ENCODE measurements at places on chromosomes 3 and 15.
A peak's percentile ranks its signal among the peaks of the same experiment; 100 is the strongest.

GRCh38 chr3:38059591-38059990 lies 20.6 kb downstream of the DLEC1 start:
- no peak for DNase-seq

- no peak for DNase-seq
These were observed 87.3 kb upstream of the ROPN1 start for GRCh38 chr3:124078953-124079911.

DNA sequence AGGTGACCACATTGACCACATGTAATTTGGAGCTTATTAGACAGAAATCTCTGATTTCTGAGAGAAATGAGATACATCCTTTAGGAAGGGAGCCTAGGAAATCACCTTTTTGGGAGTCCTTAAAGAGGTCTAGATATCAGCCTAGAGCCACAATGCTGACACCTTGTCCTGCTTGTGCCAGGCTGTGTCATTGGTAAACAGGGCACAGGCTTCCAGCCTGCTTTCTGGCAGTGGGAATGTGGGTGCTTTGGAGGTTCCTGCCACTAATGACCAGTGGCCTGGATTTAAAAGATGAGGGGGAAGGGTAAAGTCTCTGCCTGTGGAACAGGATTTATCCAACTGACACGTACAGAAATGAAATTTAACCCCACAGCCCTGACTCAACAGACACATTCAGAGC lies 169.8 kb upstream of the KBTBD8 start:
- no peak for DNase-seq

- DNase-seq: no peak
These were observed 13.1 kb downstream of the MME start for GRCh38 chr3:155093261-155093660.

DNA sequence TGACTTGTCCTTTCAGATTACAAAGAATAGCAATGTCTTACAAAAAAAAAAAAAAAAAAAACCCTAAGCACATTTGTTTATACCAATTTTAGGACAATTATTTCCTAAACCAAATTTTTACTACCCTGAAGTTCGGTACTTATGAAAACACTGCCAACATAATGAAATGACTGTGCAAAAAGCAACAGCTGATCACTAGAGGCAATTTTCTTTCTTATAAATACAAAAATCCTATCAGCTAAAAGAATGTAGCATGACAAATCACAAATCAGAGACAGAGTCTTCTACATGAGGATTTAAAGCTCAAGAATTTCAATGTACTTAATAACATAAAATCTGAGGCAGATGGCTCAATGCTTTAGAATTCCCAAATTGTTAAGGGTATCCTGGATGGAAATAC lies 191.8 kb downstream of the MAGI1 start:
- no peak for DNase-seq

- DNase-seq: no peak
These were observed 17.4 kb upstream of the RTP2 start for GRCh38 chr3:187719628-187720336.

- DNase-seq: no peak
These were observed 18.6 kb downstream of the NEK4 start for GRCh38 chr3:52752045-52752660.

GRCh38 chr3:131329774-131330173 lies 51.8 kb upstream of the NUDT16 start:
- no peak for DNase-seq

DNA sequence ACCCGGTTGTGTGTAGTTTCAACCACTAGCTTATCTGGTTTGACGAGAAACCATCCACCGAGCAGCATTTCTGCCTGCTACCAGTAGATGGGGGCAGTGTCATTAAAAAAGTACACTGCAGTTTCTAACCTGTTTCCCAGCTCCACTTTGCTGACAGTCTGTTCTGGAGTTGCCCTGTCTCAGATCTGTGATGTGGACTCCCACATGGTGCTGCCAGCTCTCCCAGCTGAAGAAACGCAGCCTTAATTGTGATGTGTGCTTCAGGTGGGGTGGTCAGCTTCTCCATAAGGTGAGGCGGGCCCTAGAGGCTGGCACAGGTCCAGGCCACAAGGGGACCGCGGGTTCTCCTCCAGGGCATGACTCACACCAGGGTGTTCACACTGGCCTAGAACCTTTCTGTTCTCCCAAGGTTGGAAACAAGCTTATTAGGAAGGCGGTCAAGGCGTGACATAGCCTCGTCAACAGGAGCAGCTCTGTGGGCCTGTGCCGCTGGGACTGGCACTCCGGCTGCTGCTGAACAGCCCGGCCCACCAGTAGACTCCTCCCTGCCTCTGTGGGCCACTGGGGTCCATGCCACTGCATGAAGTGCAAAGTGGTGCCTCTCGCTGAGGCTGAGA lies 2.9 kb upstream of the FAM43A start:
- DNase-seq: peak; percentile 57

GRCh38 chr3:136994772-136995516 lies 37.2 kb downstream of the IL20RB start:
- DNase-seq: no peak

All from activated CD4-positive, CD25-positive, alpha-beta regulatory T cell treated with anti-CD3 and anti-CD28 coated beads, Interleukin-2, amount 50 U/mL, for 16 hours (primary cell).